ENCODE measurements at places on chromosomes 7 and 10.

DNA sequence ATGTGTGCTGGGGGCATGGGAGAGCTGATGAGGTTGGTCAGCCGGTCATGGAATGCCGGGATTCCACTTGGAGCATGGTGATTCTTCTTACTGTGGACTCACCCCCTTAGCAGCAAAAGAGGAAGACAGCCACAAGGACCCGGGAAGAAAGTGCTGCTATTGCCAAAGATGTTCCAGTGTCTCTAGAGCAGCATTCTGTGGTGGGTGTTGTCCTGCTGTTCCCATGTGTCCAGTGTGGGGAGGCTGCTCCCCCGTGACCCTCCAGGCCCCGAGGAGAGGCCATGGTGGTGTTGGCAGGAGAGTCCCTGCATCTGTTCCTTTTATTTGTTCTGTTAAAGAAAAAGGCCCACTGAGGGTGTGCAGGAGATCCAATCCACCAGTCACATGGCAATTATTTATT, 499.4 kb downstream of the RPS24 start:
- DNase-seq: no peak

GRCh38 chr10:34835908-34836508, 20.9 kb upstream of the PARD3 start:
- no peak for DNase-seq

GRCh38 chr10:105023211-105024111, 382.4 kb downstream of the SORCS3 start:
- DNase-seq: no peak

DNA sequence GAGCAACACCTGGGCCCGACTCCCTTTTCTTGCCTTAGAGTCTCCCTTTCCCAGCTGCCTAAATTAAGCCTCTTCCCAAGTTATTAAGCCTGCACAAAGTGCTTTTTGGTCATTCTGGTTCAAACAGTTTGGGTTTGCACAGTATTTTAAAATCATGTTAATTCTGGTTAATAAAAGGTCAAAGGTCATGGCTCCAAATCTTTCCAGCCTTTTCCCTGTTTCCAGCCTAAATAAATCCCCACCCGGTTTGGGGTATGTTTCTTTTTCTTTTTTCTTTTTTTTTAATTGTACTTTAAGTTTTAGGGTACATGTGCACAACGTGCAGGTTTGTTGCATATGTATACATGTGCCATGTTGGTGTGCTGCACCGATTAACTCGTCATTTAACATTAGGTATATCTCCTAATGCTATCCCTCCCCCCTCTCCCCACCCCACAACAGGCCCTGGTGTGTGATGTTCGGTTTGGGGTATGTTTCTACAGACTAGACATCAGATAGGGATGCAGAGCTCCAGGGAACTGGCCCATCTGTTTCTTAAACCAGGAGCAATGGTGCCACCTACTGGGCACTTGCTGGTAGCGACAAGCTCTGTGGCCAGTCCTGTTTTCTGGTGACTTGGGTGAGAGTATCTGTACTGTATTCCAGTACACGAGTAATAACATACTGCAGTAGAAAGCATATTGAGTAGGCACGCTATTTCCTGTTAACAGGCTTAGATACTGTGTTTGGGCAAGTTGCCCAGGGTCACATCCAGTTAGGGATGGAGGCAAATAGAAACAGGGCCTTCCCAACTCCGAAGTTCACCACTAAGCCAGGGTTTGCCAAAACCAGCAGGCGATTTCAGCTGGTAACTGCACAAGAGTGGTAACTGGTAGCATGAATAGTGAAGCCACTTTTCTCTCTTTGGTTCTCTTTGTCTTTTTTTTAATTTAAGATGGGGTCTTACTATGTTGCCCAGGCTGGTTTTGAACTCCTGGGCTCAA, 60.6 kb upstream of the TRIM8 start:
- DNase-seq: peak; percentile 71

DNA sequence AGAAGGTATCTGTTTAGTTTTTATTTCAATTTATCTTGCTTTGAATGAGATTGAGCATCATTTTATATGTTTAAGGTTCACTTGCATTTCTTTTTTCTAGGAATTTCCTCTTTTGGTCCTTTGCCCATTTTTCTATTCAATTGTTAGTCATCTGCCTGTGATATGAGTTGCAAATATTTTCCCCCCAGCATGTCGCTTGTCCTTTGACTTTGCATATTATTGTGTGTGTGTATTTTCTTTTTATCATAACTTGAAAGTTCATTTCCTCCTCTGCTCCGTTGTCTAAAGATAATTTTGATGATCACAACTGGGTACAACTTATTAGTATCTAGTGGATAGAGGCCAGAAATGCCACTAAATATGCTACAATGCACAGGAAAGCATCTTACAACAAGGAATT, 132.7 kb upstream of the MDFIC start:
- no peak for DNase-seq

- no peak for DNase-seq
Measured at GRCh38 chr10:66538371-66538770, 387.5 kb upstream of the LRRTM3 start.

DNA sequence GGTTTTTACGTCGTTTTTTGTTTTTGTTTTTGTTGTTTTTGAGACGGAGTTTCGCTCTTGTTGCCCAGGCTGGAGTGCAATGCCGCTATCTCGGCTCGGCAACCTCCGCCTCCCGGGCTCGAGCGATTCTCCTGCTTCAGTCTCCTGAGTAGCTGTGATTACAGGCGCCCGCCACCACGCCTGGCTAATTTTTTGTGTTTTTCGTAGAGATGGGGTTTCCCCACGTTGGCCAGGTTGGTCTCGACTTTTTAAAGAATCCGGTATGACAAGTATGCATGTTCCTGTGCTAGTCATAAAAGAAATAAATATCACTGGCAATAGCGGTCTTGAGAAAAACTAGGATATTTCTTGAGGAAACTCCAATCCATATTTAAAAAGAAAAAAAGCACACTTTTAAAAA, 2.7 kb upstream of the ARL4A start:
- no peak for DNase-seq

GRCh38 chr10:122333037-122333436, 41.5 kb upstream of the PLEKHA1 start:
- no peak for DNase-seq

DNA sequence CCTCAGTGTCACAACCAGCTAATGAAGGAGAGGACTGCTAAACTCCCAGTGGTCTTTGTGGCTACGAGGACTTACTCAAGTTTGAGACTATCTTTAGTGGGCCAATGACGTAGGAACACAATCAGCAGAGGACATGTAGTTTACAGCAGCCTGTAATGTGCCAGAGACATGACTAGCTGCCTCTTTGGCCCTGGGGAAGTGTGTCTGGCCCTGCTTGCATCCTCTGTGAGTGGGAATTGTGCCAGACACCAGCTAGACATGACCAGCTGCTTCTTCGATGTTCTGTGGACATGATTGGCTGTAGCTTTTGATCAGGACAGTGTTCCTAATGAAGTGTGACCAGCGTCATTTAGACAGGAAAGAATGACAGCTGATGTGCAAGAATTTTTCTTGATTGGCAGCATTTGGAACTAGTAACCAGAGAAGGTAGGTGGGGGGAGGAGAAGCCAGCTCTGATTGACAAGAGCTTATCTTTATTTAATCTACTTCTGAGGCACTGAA, 141.7 kb downstream of the AUTS2 start:
- DNase-seq: no peak

DNA sequence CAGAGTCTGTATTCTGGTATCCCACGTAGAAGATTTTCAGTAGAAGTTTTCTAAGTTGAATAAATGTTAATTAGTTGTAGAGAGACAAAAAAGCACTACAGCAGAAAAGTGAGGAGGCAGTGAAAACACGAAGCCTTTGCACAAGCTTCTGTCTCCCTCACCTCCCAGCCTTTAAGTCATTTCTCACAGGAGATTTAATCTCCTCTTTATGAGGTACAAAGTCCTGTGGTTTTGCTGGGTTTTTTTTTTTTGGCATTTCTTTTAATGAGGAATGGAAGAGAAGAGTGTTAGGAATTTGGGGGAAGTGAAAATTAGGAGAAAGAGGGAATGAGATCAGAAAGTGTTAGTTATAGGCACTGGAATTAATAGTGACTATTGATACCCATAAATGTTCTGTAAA, 21.5 kb downstream of the SPAG6 start:
- no peak for DNase-seq

DNA sequence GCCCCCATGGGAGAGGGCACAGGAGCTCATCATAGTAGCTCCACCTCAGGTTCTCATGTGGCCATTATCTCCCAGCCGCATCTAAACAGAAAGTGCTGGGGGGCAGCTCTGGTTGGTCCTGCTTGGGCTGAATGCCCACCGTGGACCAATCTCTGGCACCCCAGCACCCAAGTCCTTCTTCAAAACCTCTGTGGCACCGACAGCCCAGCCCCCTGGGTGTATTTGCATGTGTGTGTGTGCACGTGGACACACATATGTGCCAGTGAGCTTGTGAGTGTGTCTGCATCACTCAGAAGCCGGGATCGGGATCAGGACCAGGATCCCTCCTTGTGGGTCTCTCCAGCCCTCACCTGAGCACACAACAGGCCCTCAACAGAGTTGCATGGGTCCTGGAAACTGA, 68.2 kb downstream of the ALOX5 start:
- no peak for DNase-seq

DNA sequence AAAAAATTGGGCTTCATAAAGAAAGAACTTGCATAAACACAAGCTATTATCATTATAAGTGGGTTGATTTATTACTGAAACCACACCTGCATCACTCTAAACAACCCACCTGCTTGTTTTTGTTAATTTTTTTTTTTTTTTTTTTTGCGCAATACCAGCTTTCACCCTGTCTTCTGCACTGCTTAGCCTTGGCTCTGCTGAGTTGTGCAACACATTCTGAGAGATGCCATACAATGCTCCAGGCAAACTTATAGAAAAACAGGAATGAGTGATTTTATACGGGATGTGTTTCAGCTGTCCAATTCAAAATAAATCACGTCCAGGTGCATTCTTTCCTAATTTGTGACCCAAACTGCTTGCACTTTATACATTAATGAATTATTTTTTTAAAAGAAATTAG, 923.6 kb downstream of the GATA3 start:
- no peak for DNase-seq

GRCh38 chr10:61705022-61705613, 42.4 kb downstream of the CABCOCO1 start:
- no peak for DNase-seq

GRCh38 chr7:29892231-29892630, 85.9 kb downstream of the WIPF3 start:
- no peak for DNase-seq

DNA sequence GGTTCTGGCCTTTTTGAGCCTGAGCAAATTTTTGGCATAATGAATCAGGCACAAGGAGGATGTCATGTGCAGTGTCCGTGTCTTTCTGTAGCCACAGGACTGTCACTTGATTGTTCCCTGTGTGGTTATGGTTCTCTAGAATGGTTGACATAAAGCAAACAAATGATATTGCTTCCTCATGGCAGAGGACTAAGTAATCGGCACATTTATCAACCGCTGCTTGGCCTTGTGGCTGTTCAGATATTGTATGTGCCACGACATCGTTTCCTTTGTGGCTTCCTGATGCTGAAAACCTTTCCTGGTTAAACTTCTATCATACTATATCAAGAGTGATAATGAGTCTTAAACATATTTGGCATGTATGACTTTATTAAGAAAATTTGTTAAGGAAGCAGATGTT, 598.8 kb downstream of the SUGCT start:
- DNase-seq: no peak

DNA sequence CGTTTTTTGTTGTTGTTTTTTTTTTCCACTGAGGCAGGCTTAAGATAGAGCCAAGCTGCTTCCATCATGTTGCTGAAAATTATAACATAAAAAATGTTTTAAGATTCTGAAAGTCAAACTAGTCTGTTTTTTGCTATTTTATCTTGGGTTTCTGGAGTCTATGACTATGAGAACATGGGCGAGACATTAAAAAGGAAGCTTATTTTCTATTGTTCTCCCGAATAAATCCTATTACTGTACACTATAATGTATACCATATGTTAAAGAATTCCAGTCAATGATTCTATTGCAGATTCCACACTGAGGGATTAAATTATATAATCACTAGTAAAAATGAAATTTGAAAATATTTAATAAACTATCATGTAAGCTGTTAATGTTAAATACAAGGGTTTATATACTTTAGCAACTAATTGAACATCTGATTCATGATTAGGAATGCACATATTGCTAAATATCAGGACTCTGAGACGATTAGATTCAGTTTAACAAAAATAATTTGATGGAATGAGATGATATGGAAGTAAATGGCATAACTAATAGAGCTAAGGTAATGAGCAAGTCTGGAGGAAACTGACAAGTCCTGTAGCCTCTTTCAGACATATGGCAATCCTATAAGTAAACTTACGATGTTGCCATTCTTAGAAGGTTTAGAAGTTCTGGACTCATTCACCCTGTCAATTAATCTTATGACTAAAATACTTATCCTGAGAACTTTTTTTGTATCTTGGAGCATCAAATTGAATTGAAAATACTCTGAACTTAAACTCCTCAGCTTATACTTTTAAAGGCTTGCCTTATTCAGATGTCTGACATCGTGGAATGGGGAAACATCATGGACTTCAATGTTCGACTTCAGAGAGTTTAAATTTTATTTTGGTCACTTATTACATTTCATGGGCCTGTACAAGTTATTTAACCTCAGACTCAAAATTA, 294.8 kb upstream of the DGKB start:
- DNase-seq: no peak

- DNase-seq: no peak
Measured at GRCh38 chr7:131152766-131153165, 174.9 kb upstream of the MKLN1 start.

DNA sequence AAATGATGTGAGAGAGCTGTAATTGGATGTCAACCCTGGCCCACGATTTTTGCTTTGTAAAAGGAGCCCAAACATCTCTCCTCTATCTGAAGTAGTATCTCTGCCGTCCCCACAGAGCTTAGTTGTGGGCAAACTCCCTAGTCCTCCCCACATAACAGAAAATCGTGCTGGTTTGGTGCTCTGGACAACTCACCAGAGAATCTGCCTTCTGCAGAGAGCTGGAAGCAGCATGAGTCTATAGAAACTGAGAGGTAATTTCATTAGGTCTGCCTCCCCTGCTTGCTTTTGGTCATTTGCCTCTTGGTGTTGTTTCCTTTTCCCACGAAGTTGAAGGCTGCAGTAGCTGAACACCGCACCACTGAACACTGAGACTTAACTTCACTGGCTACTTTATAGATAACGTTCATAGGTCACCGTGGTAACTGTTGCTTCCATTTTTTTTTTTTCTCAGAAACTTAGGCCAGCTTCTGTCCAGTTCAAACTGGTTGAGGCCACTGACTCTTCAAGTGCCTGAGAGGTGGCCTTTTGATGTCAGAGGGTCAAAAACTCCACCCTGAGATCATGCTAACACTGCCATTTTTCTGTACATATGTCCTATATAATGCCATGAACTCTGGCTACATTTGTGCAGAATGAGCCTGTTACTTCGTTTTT, 3.3 kb upstream of the CDCA7L start:
- no peak for DNase-seq

- no peak for DNase-seq
Measured at GRCh38 chr10:126099366-126099765, 203.0 kb downstream of the FANK1 start.

GRCh38 chr10:85168243-85168642, 839.9 kb downstream of the CCSER2 start:
- no peak for DNase-seq

Data from CD8-positive, alpha-beta memory T cell (primary cell).